NCI-H460 (cell line): ENCODE measurements at places on chromosomes 5 and 9. TPM values are rescaled to one million over a fixed set of nuclear protein-coding genes. Genes with fewer than 3 reads are reported as not detected.

- no peak for DNase-seq
These were observed 440.5 kb upstream of the ZNF608 start for GRCh38 chr5:125186911-125187375.

Gene PTGES
- total RNA-seq = 25.9 and 27.4 TPM in 2 replicates

Gene GDF9
- total RNA-seq = 0.50 TPM in 1 of 2 replicates, not detected in the other

Gene ST6GALNAC4
- 33.3 and 36.2 TPM in 2 replicates for total RNA-seq
